Left ventricle myocardium superior (tissue), 1 donor: ENCODE measurements at places on chromosomes 11 and 22. TPM values are rescaled to one million over a fixed set of nuclear protein-coding genes. Genes with fewer than 3 reads are reported as not detected.

Gene BEST1
- 1.1 TPM for total RNA-seq

Gene KCNJ1
- 0.07 TPM for total RNA-seq

Gene CSRP3
- 1,162 TPM for total RNA-seq

DNA sequence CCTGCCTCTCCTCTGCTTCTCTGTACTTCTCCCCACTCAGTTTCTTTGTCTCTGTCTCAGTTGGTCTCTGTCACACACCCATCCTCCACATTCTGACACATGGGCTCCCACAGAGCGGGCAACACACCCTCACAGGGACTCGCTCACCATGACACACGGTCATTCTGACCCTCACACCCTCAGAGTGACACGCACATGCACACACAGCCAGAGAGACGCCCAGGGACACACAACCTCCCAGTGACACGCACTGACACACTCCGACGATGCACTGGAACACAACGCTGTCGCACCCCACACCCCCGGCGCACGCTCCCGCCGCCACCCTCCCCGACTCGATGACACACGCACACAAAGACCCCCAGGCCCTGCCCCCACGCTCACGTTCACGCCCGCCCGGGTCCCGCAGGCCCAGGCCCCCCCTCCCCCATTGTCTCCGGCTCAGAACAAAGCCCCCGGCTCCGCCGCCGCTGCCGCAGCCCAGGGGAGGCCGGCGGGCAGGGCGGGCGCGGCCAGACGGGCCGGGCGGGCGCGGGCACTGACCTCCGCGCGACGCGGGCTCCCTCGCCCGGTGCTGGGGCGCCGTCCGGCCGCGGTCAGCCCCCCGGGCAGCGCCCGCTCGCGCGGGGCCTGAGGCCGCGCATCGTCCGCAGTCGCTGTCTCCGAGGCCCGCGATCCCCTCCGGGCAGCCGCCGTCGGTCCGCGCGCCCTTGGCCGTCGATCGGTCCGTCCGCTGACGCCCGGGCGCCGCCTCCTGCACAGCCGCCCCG, 404 bp downstream of the DCHS1 start:
- DNase-seq, result peak; percentile 60

GRCh38 chr22:41966607-41967240, 2.5 kb upstream of the SEPTIN3 start:
- DNase-seq, result no peak

DNA sequence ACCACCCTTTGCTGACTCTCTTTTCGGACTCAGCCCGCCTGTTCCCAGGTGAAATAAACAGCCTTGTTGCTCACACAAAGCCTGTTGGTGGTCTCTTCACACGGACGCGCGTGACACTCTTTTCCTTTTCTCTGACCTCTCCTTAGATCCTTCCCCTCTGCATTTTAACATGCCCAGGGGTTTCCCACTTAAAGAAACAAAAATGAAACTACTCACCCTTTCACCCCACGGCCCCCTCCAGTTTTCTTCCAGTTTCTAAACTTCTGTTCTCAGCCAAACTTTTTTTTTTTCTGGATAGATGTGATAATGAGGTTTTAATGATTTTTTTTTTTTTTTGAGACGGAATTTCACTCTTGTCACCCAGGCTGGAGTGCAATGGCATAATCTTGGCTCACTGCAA, 32.8 kb upstream of the NUP50 start:
- DNase-seq, result no peak
